ENCODE measurements at places on chromosomes 6 and 20.

DNA sequence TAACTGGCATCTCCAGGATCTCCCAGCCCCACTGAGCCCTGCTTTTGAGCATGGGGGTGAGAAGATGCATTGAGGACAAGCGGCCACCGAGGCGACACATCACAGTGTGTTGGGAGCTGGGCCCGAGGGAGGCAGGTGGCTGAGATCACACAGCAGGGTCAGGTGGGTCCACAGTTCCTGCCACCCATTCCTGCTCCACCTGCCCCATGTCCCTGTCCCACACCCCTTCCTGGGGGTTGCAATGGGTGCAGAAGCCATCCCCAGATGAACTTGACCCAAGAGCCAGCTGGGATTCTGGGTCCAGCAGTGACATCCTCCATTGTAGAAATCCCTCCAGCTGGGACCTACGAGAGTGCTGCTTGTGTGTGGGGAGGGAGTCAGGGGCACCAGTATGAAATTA lies 1.0 kb downstream of the TGM2 start:
- DNase-seq: no peak

- no peak for DNase-seq
Measured at GRCh38 chr20:47350691-47351545, 5.6 kb downstream of the ZMYND8 start.

- no peak for DNase-seq
Measured at GRCh38 chr6:149212206-149212605, 105.3 kb upstream of the TAB2 start.

- DNase-seq: no peak
Measured at GRCh38 chr6:160735523-160735922, 33.5 kb downstream of the PLG start.

- DNase-seq: no peak
Measured at GRCh38 chr20:61082720-61083119, 169.3 kb upstream of the CDH4 start.

Data from activated effector memory CD4-positive, alpha-beta T cell treated with anti-CD3 and anti-CD28 coated beads, Interleukin-2, amount 50 U/mL, for 16 hours (primary cell).